ENCODE measurements at places on chromosomes 13 and 19.

DNA sequence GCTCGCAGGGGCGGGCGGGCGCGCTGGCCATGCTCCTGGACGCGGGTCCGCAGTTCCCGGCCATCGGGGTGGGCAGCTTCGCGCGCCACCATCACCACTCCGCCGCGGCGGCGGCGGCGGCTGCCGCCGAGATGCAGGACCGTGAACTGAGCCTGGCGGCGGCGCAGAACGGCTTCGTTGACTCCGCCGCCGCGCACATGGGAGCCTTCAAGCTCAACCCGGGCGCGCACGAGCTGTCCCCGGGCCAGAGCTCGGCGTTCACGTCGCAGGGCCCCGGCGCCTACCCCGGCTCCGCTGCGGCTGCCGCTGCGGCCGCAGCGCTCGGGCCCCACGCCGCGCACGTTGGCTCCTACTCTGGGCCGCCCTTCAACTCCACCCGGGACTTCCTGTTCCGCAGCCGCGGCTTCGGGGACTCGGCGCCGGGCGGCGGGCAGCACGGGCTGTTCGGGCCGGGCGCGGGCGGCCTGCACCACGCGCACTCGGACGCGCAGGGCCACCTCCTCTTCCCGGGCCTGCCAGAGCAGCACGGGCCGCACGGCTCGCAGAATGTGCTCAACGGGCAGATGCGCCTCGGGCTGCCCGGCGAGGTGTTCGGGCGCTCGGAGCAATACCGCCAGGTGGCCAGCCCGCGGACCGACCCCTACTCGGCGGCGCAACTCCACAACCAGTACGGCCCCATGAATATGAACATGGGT lies 599 bp downstream of the ZIC2 start:
- no peak for DNase-seq

DNA sequence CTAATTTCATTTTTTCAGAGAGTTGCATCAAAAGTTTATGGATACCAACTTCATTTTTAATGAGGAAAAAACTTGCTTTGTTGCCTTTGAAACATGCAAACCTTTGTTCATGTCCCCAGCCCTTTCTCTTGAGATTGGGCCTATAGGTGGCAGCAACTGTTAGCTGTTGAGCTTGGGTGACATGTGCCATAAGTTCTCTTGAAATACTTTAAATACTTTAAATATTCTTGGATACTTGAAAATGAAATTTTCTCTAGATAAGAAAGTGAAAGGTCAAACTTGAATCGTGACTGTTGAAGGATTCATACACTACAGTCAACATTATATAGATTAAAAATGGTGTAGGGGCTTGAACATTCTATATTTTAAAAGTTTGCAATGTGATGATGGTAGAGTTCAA lies 294.9 kb downstream of the NDFIP2 start:
- DNase-seq: peak; percentile 26

GRCh38 chr13:36681894-36682624 lies 8.2 kb downstream of the SERTM1 start:
- no peak for DNase-seq

- no peak for DNase-seq
Observed at GRCh38 chr13:25149711-25150110, 22.4 kb downstream of the AMER2 start.

GRCh38 chr19:49812452-49812996 lies 568 bp downstream of the FUZ start:
- peak; percentile 23 for DNase-seq

DNA sequence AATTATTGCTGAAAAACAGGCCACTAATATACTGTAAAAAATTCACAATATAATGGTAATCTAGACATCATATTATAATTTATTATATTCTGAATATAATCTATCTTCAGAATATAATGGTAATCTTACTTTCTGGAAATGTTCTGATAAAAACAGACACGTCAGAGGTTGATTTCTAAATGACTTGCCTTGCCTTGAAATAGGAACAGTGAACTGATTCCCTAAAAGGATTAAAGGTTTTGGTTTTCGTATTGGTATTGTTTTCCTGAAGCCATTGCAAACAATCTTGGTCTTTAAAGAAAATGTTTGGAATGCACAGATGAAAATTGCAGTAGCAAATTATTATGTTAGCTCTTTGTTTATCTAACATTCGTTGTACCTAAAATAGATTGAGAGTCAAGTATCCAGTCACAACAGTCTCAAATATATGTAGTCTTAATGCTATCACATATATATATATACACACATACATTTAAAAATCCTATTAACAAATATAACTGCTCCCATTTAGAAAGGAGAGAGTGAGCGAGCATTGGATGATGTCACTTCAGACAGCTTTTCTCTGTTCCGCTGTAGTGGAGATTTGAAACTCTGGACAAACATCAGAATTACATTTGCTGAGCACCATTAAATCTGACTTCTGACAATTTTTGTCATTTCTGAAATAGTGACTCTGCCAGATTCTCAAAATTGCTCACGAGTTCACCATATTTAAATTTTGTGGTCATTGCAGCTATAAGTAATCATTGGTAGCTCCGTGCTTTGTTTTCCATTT lies 1.7 kb downstream of the ITM2B start:
- no peak for DNase-seq

- no peak for DNase-seq
Observed at GRCh38 chr19:41877916-41878905, 1.1 kb downstream of the CD79A start.

DNA sequence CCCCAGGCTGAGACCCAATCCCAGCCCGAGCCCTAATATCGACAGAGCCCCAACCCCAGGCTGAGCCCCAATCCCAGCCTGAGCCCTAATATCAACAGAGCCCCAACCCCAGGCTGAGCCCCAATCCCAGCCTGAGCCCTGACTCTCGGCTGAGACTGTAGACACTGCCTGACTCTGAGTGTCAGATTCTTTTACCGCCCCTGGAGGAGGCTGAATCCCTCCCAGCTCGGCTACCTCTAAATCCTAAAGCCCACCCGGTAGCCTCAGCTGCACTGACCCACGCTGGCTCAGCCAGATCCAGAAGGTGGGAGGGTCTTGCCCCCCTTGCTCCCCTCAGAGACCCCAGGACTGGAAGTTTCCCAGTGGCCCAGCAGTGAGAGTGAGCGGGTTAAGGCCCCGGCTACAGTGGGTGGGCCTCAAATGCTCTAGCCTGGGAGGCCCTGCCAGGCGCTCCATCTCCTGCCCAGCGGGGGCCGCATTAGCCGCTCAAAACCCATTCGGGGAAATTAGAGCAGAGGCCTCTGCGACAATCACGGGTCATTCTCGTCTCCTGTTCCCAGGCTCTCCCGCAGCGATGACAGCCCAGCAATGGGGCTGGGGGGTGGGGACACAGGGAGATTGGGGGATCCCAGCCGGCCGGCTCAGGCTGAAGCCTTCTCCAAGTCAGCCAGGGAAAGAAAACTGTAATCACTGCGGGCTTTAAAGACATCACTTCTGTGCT lies 43.8 kb downstream of the ZNRF4 start:
- no peak for DNase-seq

DNA sequence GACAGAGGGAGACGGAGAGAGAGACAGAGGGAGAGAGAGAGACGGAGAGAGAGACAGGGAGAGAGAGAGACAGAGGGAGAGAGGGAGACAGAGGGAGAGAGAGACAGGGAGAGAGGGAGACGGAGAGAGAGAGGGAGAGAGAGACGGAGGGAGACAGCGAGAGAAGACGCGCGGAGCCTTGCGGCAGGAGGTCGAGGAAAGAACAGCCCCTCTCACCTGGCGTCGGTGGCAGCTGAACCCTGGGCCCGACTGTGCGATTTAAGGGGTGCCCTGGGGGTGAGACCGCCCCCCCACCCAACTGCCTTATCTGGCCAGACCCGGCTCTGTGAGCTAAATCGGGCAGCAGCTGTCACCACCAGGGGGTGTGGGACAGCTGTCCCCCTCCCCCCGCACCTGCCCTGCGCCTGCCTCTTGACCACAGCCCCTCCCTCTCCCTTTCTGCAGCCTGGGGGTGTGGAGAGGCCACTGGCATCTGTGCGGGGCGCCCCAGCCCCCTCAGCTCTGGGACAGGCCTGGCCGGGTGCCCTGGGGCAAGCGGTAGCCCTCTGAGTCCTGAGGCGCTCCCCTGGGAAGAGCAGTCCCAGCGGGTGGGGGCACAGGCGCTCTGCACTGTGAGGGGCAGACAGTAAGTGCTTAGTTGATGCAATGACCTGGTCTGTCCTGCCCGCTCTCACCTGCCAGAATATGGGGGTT lies 10.8 kb downstream of the JOSD2 start:
- no peak for DNase-seq

- peak; percentile 57 for DNase-seq
Observed at GRCh38 chr19:574658-575526, 2.5 kb downstream of the BSG start.

DNA sequence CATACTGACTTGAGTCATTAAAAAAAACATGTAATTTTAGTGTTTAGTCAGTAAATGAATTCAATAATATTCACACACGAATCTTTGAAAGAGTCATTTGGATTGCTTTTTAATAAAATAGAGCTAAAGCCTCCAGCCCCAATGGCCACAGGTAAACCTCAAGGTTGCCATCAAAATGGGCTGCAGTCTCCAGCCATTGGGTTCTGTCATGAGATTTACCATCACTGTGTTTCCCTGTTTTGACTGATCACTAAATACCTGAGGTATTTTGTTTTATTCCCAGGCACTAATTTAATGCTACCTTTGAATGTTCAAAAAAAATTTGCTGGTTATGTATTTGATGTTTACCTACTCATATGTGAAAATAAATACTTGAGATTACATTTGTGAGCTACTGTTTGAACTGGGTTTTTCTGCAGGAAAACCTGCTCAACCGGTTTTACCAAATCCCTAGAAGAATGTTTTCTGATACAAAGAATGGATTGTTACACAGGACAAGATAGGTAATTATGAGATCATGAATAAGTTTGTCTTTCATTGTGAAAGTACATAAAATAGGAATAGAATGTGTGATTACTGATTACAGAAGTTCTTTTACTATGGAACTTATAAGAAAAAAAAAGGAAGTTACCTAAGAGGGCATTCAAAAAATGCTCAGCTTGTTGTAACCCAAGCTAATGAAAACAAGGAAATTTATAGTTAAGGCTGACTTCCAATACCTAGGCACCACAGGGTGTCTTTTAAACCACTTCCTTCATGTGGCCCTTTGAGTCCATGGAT lies 391.3 kb downstream of the EFNB2 start:
- DNase-seq: no peak

- DNase-seq: no peak
Observed at GRCh38 chr19:11136400-11137101, 19.0 kb downstream of the SPC24 start.

DNA sequence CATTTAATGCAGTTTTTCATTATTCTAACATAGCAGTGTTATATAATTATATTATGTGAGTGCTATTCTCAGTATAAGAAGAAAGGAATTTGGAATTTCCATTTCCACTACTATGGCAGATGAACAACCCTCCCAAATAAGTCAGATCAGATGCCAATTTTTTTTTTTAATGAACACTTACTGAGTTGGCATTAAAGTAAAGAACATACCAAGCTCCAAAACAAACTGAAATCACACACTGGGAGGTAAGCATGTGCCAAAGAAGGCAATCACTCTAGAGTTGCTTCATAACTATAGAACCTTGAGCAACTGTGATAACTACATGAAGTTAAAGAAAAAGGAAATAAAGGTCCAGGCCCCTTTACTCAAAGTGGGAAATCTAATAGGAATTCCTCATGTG lies 90.3 kb downstream of the RNF17 start:
- no peak for DNase-seq

- no peak for DNase-seq
Observed at GRCh38 chr19:22603518-22604440, 30.3 kb upstream of the ZNF492 start.

GRCh38 chr13:88800505-88800904 lies 1129.3 kb downstream of the SLITRK5 start:
- DNase-seq: no peak

DNA sequence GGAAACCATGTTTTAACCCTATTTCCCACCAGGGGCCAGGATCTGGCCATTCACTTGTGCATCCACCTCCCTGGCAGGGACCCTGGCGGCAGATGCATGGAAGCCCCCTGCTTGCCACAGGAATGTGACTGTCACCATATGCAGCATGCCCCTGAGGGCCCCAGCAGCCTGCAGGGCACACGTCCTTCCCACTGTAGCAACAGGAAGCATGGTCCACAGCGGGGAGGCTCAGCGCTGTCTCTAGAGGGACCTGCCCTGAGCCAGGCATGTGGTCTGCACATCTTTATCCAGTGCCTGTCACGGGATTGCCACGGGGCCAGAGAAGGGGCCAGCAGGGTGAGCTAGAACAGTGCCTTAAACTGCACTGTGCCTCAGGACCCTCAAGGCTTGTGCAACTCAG lies 34.9 kb upstream of the MCF2L start:
- no peak for DNase-seq

GRCh38 chr19:35315883-35316282 lies 13.1 kb upstream of the CD22 start:
- DNase-seq: no peak

- no peak for DNase-seq
Observed at GRCh38 chr13:27120811-27121210, 50.8 kb downstream of the USP12 start.

DNA sequence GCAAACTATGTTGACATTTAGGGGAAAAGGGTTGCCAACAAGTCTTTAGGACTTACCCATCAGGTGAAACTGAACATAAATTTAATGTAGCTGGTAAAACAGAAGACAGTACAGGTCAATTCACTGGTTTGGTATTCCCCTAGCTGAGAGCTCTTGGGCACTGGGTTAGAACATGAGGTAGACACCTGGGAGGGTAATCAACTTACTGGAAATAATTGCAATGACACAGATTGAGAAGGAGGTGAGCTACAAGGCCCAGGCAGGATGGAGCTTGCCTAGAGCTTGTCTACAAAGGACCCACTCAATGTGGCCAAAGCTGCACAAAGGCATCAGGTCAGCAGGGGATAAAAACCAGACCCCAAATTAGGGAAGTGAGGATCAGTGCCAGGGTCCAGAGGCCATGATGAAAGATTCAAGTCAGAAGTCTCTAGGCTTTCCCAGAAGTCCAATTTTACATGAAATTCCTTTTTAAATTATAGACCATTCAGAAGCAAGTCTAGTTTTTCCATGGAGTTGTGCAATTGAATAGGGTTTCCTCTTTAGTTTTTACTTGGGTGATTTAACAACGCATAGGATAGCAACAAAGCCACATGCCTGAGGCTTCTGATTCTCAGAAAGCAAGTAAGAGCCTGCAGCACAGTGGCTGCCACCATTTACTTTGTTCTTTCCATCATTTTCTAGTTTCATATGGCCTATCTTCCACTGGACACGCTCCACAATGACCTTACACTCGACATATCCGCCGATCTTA lies 194.0 kb downstream of the NDFIP2 start:
- DNase-seq: no peak

DNA sequence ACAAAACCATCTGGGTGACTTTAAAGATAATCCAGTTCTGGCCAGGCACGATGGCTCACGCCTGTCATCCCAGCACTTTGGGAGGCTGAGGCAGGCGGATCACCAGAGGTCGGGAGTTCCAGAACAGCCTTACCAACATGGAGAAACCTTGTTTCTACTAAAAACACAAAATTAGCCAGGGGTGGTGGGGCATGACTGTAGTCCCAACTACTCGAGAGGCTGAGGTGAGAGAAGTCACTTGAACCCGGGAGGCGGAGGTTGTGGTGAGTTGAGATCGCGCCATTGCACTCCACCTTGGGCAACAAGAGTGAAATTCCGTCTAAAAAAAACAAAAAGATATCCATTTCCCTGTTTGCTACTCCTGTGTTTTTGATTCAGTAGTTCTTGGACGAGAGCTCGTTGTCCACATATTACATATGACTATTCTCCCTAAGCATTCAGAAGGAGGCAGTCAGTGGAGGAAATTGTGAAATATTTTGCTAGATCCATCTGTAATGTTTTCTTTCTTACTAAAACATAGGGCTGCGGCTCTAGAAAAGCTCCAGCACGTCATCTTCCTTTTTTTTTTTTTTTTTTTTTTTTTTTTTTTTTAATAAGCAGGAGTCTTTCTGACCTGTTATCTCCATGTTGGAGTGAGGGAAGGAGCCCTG lies 33.6 kb downstream of the ZNF701 start:
- no peak for DNase-seq

- no peak for DNase-seq
Observed at GRCh38 chr13:98471934-98472333, 105.0 kb downstream of the STK24 start.
